ENCODE measurements at places on chromosomes 12 and 14.

GRCh38 chr14:70601162-70601561 is 707 bp upstream of the MED6 start:
- no peak for DNase-seq

- no peak for DNase-seq
These were observed 479.7 kb upstream of the RGS6 start for GRCh38 chr14:71452539-71452938.

DNA sequence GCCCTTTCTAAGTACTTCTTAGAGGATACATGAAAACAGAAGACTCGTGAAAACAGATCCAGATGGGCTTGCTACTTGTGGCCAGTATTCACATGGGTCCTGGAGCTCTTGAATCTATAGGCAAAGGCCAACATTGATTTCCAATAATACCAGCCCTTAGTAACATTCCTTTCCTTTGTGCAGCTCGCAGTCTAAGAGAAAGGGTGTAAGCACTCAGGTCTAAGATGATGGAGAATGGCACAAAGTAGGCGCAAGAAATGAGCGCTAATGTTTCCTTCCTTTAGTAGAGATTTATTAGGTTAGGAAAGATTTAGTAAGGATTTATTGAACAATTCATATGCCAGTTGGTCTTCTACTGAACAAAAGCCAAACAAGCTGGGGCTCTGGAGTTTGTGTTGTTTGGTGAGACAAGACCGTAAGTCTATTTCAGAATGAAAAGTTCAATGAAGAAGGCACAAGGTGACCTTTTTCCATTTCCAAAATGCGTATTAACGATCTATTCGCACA is 525 bp downstream of the RNU6-8 start:
- no peak for DNase-seq

DNA sequence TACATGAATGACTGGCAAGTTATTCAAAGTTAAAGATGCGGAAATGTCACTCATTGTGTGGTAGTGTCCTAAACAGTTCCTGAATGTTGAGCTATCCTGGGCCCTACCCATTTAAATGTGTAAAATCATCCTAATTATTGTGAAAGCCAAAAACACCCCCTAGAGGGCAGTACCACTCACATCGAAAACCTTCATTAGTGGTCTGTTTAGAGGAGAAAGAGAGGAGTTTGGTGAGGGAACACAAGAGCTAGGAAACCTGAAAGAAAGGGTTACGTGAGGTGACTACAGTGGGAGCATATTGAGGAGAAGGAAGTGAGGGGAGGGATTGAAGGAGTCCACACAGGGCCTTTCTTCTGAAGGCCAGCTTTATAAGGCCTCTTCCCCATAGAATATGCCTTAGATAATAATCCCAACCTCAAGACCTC is 2.5 kb upstream of the TEP1 start:
- DNase-seq: no peak

GRCh38 chr12:9243999-9244649 is 35.9 kb upstream of the PZP start:
- no peak for DNase-seq

DNA sequence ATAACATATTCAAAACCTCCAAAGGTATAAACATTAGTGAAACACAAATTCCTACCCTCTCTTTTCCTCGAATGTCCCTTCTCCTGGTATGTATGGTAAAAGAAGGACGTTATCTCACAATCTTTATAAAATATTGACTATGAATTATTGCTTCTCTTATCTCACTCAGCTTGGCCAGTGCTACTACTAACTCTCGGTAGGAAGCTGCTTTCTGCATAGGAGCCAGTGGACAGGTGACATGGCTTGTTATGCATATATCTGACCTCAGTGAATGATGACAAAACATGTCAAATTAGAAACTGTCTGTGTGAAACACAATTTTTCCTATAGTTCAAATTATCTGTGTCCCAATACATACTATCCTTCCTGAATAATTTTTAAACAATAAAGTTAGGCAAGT is 48.5 kb upstream of the FLRT2 start:
- no peak for DNase-seq

DNA sequence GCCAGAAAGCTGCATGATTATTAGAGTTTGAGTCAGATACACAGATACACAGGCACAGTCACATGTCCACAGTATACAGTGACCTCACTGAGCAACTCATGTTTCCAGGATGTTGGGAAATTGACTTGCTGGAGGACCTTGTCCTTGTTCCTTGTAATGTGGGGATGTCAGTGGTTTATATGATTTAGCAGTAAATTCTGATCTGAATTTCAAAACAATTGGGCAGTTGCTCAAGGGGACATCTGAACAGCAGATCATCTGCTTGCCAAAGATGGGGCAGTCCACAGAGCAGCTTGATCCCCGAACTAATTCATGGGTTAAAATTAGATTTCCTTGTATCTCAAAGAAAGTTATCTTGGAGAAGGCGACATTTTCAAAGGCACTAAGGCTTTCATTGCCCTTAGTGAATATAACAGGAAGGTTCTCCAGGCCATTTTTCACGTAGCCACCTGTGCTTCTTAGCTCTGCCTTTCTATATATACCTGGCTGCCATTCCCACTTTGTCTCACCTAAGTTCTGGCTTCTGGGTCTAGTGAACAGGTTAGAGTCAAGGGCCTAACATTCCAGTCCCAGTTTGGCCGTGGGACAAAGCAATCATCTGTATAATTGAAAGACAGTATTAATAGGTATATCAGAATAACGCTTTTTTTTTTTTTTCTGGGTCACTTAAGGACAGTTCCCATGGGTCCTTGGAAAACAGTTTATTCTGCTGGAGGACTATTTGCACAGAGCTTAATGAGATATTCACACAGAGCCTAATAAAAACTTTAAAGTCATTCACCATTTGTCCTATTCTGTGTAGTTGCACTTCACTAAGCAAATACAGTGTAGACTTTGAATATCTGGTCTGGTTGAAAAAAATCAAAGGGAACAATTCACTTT is 64.9 kb upstream of the STRN3 start:
- DNase-seq: no peak

- DNase-seq: no peak
These were observed 150.0 kb upstream of the GSC start for GRCh38 chr14:94919896-94920295.

- DNase-seq: no peak
These were observed 266.3 kb downstream of the ZFP36L1 start for GRCh38 chr14:68526512-68527091.

GRCh38 chr12:19946550-19946949 is 421.8 kb upstream of the PDE3A start:
- DNase-seq: no peak
